ENCODE measurements at places on chromosomes 7 and 10. TPM values are rescaled to one million over a fixed set of nuclear protein-coding genes. Genes with fewer than 3 reads are reported as not detected.

DNA sequence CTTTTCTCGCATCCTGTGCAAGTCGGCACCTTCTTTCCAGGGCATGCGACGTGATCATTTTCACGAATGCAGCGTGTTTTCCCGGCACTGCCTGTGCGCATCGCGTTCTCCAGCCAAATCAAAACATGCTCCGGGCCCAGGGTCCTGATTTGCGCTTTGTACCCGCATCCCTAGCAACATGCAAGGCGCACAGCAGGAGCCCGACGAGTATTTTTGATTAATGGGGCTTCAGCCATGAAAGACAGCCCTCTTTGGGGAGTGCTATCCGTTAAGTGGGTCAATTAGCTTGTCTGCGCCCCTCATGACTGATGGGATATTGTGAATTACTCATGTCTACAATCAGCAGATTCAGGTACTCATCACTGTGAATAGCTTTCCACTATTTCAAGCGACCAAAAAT, 243.3 kb upstream of the RNF32 start:
- no peak overlapping the region for H3K4me3 ChIP-seq
- no peaks in the 10 kb centered on the region for H3K27me3 ChIP-seq
- no peaks in the 10 kb centered on the region for H3K4me1 ChIP-seq
- H3K27ac ChIP-seq, result no peak overlapping the region
- H3K36me3 ChIP-seq, result no peaks in the 10 kb centered on the region

DENND2A gene
- total RNA-seq, result 9.2 TPM

- H3K27me3 ChIP-seq, result no peaks in the 10 kb centered on the region
- no peak for DNase-seq
- no peak overlapping the region for H3K27ac ChIP-seq
- no peak overlapping the region for H3K4me3 ChIP-seq
- no peaks in the 10 kb centered on the region for H3K36me3 ChIP-seq
These were observed 20.5 kb upstream of the RASGEF1A start for GRCh38 chr10:43287056-43288007.

HOXA10 gene
- total RNA-seq, result not detected

DNA sequence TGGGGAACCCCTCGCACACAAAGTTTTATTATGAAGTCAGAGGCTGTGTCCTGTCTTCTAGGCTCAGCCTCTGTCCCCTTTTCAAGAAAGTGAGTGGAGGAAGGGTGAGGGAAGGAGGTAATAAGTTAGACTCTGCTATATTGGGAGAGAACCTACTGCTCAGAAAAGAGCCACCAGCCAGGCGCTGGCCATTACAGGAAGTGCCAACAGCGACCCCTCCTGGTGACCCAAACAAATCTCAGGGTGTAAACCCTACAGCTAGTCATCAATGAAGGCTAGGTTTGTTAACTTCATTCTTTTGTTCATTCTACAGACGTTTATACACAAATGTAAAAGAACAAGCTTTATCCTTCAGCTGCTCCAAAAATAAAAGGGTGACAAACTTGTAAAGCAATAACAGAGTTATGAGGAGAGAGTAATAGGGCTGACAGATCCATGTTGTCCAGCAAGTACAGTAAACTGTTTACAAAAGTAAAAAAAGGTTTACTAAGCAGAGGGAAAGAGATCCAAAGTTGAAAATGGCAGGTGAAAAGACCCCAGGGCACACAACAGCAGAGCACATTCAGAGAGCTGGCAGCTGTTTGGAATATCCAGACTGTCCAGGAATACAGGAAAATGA, 82.7 kb downstream of the FAM204A start:
- H3K27ac ChIP-seq, result no peak overlapping the region
- no peak for DNase-seq
- H3K4me3 ChIP-seq, result no peak overlapping the region
- H3K4me1 ChIP-seq, result no peaks in the 10 kb centered on the region
- no peaks in the 10 kb centered on the region for H3K36me3 ChIP-seq

GRCh38 chr7:131039355-131039762, 288.3 kb upstream of the MKLN1 start:
- H3K4me1 ChIP-seq, result peaks cover 50% of the 10 kb centered on the region
- no peak overlapping the region for H3K4me3 ChIP-seq
- DNase-seq, result peak; percentile 38
- peak overlapping the region; percentile 38 for H3K27ac ChIP-seq
- no peaks in the 10 kb centered on the region for H3K27me3 ChIP-seq

GRCh38 chr7:13179775-13180523, 492.5 kb downstream of the ARL4A start:
- no peak overlapping the region for H3K4me3 ChIP-seq
- DNase-seq, result no peak
- no peaks in the 10 kb centered on the region for H3K27me3 ChIP-seq
- H3K4me1 ChIP-seq, result no peaks in the 10 kb centered on the region
- H3K27ac ChIP-seq, result no peak overlapping the region

- no peak for DNase-seq
- no peaks in the 10 kb centered on the region for H3K27me3 ChIP-seq
- no peaks in the 10 kb centered on the region for H3K36me3 ChIP-seq
- no peaks in the 10 kb centered on the region for H3K4me1 ChIP-seq
- H3K4me3 ChIP-seq, result no peak overlapping the region
These were observed 168.6 kb downstream of the GFRA1 start for GRCh38 chr10:116104210-116104932.

- no peaks in the 10 kb centered on the region for H3K4me1 ChIP-seq
- H3K4me3 ChIP-seq, result no peak overlapping the region
- H3K36me3 ChIP-seq, result no peaks in the 10 kb centered on the region
- H3K27ac ChIP-seq, result no peak overlapping the region
- DNase-seq, result no peak
These were observed 56.3 kb downstream of the PDZD8 start for GRCh38 chr10:117318909-117319308.

Measured in right atrium auricular region (tissue), 2 donors.